ENCODE measurements at places on chromosomes 7 and 10.

DNA sequence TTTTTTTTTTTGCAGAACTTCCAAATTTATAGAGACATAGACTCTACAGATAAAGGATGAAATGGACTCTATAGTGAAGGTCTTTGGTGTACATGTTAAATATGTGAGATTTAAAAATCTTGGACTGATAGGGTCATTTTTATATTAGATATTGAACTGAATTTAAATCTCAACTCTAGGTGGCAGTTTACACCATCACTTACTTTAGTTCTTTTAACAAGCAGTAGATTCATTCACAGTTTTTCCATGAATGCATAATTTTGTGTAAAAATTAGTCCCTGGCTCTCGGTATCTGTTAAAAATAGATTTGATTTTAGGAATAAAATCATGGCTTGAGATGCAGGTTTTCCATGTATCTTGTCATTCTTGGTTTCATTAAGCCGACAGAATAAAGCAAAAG, 31.1 kb upstream of the SNX13 start:
- no peak for DNase-seq

- no peak for DNase-seq
These were observed 32.0 kb downstream of the CUL2 start for GRCh38 chr10:35058134-35058533.

GRCh38 chr10:46546591-46547540, 9.6 kb downstream of the GPRIN2 start:
- DNase-seq: peak; percentile 18

- DNase-seq: no peak
These were observed 77.6 kb upstream of the UNC5B start for GRCh38 chr10:71134732-71135211.

- no peak for DNase-seq
These were observed 287.3 kb downstream of the FZD1 start for GRCh38 chr7:91551377-91552175.

GRCh38 chr7:999941-1000935, 17.3 kb downstream of the CYP2W1 start:
- DNase-seq: no peak

DNA sequence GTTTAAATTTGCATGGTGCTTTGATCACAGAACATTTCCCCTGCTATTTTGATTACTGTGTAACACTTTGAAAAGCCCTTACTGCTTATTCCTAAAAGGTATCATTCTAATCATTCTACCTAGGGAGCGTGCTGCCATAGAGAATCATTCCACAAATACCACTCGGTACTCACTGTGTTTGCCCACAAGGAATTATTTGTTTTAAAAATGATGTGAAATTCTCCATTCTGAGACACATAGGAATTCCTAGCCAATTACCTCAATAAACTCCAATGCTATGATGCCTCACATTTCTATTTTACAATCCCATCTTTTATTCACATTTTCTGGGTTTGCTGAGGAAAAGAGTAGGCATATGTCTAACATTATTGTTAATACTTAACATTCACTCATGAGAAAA, 16.2 kb upstream of the TES start:
- DNase-seq: no peak

GRCh38 chr7:127885843-127886242, 145.4 kb downstream of the LRRC4 start:
- peak; percentile 58 for DNase-seq

- no peak for DNase-seq
These were observed 472.1 kb downstream of the SEMA3D start for GRCh38 chr7:84714765-84715164.

GRCh38 chr10:72689660-72690059, 2.3 kb upstream of the MCU start:
- no peak for DNase-seq

GRCh38 chr10:4543938-4544533, 282.0 kb upstream of the AKR1E2 start:
- no peak for DNase-seq

DNA sequence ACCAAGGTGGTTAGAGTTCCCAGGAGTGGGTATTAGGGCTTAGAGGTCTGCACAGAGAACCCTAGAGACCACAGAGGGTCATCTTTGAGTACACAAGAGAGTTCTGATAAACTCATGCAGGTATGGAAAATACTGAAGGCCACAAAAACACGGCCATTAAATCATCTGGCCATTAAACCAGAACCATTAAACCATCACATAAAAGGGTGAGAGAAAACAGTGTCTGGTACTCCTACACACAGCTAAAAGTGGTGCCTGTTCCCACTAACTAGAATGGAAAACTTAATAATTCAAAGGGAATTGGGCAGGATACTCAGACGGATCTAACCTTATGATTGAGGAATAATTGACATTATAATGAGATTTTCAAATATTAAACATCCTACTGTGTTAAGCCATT, 679.4 kb downstream of the TNS3 start:
- DNase-seq: no peak

- no peak for DNase-seq
These were observed 1060.3 kb upstream of the CELF2 start for GRCh38 chr10:9957351-9957750.

- DNase-seq: peak; percentile 49
These were observed 51.8 kb downstream of the TMEM209 start for GRCh38 chr7:130153211-130153908.

DNA sequence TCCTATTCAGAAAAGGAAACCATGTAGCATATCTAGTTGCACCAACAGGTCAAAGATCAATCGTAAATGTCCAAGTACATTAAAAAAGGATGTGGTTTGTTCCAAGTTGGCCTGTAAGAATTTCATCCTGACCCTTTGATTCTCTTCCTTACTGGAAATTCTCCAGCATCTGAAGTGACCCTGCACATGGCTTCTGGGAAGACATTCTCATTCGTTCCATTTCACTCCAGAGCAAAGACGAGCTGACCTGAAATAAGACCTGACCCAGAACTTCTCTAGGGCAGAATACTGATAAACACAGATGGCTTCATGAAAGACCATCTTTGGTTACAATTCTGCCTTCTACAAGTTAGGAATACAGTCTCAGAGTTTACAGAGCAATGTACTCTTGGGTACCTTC, 39.8 kb downstream of the ASB4 start:
- no peak for DNase-seq

DNA sequence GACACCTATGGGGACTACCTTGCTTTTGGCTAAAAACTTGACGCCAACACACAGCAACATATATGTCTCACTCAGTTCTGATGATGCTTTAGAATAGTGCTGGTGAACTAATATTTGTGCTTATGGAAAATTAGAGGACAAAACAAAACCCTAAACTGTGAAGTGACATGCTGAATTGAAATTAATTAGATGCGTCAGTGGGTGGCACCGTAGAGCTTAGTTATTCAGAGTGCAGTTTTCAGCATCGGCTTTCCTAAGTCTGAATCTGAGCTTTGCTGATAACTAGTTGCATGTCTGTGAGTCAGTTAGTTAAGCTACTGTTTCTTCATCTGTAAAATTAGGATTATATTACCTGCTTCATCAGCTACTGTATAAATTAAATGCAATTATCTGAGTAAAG, 245.0 kb upstream of the SORCS1 start:
- DNase-seq: no peak

DNA sequence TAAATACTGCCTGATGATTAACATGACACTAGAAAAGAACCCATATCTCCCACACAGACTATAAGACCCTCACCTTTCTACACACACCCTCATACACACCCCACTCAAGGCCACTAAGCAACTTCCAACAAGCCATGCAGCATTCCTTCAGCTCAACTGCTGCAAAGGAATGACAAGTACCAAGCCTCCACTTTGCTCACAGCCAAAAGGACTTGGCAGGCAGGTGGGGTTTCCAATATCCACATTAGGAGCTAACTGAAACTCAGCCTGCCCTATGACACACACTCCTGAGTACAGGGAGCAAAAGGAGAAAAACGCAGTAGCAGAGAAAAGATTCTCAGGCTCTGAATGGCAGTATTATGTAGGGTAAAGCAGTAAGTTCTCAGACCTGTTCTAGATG, 13.4 kb downstream of the USP54 start:
- DNase-seq: peak; percentile 86

DNA sequence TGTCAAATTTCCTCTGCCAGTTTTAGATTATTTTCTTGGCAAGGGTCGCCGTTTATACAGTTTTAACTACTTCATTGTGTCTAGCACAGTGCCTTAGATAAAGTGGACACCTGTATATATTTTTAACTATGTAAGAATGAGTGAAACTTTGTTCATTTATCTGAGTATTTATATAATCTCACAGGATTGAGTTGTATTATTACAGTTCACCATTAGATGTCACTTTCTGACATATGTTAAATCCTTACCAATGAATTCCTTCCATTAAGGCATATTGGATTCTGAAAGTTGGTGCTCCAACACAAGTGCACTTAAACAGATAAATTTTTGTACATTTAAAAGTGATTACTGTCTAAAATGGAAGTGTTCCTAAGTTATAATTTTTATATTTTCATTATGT, 43.0 kb downstream of the ZMYND11 start:
- no peak for DNase-seq

GRCh38 chr7:52831321-52831720, 204.1 kb upstream of the POM121L12 start:
- no peak for DNase-seq

DNA sequence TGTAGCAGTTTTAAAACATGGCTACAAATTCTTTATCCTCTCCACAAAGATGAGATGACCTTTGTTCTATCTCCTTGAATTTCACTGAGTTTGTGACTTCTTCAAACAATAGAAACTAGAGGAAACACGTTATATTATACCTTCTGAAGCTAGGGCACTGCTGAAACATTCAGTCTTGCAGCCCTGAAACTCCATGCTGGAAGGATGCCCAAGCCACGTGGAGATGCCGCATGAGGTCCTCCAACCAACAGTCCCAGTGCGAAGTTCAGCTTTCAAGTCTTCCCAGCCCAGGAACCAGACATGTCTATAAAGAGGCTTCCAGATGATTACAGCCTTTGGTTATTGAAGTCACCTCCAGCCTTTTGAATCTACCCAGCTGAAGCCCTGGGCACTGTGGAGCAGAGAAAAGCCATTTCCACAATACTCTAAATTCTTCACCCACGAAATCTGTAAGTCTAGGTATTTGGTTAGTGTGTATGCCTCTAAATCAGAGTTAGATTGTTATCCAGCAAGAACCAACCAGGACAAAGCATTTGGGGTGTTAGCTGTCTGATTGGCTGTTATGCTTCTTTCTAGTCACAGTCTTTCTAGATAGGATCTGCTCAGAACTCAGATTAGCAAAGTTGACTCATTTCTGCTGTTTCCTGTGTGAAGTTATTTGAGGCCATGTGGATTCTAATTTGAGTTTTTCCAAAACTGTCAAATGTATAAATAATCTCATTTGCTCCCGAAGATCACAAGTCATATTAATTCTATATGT, 186.5 kb upstream of the TMEM72 start:
- no peak for DNase-seq

DNA sequence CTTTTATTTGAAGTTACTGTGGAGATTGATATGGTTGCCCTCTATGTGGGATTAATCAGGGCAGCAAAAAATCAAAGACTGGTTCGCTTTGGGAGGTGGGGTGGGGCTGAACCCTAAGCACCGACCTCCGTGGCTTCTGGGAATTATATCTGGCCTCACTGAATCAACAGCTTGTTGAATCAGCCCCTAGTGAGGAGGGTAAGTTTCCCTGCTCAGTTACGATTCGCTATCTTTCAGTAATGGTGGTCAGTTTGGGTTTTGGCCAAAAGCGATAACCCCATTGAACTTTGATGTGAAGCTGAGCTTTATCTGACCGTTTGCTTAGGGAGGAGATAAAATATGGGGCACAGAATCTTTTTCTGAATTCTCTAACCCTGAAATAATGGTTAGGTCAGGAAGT, 16.6 kb upstream of the ARPC1A start:
- no peak for DNase-seq

DNA sequence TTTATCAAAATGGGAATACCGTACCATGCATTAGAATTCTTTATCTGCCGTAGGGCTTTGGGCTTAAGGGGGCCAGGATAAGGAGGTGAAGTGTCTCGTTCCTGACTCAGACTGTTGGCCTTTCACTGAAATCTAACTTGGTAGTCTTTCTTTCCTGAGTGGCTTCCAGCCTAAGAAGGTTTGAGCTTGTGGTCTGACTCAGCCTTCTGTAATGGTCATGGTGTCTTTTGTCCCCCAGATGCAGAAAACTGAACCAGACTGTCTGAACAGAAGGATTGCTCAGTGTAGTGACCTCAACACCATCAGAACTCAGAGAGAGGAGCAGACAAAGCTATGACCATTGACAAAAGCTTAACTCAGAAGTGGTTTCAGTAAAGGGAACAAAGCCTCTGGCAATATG, 39.5 kb downstream of the WNT2 start:
- no peak for DNase-seq

DNA sequence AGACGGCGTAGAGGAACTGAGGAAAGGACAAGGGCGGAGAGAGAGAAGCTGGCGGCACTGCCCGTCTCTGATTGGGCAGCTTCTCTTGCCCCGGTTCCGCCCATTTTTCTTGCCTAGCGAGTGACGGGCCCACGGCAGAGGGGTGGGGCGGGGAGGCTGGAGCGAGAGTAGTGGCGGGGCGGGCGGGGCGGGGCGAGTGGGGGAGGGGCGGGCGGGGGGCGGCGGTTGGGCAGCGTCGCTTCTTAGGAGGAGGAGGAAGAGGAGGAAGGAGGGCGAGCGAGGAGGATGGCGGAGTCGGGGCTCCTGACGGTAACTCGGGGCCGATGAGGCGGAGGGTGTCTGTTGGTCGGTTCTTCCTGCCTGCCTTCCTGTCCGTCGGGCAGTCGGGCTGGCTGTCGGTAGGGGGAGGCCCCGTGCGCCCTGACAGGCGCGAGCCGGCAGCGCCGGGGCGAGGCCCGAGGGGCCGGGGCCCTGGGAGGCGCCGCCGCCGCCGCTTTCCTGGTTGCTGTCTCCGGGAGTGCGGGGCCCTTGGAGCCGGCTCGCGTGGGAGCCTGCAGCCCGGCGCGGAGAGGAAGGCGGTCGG, at the start of gene SHOC2:
TSS of gene SHOC2 (plus strand) at position 256 of the 583 bp plus-strand sequence. CDS start 44,755 bp downstream, outside the sequence.
- peak; percentile 100 for DNase-seq

DNA sequence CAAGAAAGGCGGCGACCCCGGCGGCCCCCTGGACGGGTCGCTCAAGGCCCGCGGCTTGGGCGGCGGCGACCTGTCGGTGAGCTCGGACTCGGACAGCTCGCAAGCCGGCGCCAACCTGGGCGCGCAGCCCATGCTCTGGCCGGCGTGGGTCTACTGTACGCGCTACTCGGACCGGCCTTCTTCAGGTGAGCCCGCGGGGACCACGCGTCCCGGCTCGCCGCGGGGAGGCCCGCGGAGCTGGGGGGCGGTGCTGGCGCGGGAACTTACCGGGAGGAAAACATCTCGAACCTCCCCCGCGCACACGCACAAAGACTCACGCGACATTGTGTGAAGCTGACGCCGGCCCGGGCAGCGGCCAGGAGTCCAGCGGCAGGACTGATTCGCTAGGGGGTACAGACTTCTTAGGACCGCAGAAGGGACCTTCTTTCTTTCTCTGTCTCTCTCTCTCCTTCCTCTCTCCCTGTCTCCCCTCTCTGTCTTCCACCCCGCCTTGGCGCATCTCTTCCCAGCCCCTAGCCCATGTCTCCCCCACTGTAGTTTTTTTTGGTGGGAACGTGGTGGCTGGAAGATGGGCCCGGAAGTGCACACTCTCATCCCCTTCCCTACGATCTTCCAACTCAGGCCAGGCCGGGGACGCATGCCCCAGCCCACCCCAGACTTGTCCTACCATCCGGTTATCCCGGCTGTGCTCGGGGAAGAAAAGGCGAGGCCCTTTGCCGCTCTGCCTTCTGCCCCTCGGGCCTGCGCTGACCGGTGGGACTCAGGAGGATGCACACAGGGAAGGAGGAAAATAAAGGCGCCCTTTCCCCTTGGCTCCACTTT, 1.2 kb downstream of the EN2 start:
- no peak for DNase-seq
